ENCODE measurements at places on chromosomes 13 and 19.
A peak's percentile ranks its signal among the peaks of the same experiment; 100 is the strongest.

DNA sequence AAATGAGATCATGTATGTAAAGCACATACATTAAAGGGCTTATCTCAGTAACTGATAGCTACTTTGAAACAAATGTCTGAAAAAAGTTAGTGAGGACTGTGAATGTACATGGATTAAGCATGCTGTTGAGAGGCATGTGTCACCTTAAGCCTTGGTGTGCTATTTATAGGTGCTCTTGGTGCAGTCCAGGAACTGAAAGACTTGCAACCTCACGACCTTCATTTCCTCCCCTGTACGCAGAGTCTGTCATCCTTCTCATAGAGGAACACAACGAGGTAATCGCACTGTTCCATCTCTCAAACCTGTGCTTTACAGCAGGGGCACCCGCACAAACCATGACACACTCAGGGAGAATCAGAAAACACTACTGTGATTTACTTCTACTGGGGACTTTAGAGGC is 65.6 kb downstream of the UFM1 start:
- no peak for DNase-seq

DNA sequence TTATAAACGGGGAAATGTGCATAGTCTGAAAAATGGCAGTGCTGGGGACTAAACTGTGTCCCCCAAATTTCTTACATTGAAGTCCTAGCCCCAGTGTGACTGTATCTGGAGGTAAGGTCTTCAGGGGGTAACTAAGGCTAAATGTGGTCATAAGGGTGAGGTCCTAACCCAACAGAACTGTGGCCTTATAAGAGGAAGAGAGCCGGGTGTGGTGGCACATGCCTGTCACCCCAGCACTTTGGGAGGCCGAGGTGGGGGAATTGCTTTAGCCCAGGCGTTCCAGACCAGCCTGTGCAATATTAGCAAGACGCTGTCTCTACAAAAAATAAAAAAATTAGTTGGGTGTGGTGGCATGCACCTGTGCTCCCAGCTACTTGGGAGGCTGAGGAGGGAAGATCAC is 17.8 kb downstream of the PROZ start:
- DNase-seq, result no peak

- no peak for DNase-seq
These were observed 38.4 kb downstream of the BRD4 start for GRCh38 chr19:15293781-15294491.

- no peak for DNase-seq
These were observed 24.4 kb downstream of the SLC25A15 start for GRCh38 chr13:40813667-40814454.

GRCh38 chr13:42745655-42746054 is 35.7 kb upstream of the FAM216B start:
- no peak for DNase-seq

- peak; percentile 93 for DNase-seq
These were observed 1.5 kb downstream of the MYADM start for GRCh38 chr19:53868892-53869804.

DNA sequence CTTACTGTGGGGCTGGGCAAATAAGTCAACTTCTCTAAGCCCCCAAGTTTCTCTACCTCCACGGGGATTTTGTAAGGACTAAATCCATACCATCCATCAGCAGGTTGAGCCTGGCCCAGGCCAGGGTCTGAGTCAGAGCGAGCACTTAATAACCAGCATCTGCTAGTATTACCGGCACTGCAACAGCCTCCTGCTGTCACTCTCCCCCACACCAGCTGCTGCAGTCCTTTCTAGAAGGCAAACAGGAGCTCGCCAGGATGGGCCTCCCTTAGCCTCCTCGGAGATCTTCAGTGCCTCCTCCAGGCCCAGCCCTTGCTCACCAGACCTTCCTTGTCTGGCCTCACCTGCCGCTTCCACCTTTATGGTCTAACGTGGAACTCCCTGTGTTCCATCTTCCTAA is 3.2 kb downstream of the NAPA start:
- no peak for DNase-seq

- DNase-seq, result no peak
These were observed 41.8 kb upstream of the UBAC2 start for GRCh38 chr13:99158846-99159245.

DNA sequence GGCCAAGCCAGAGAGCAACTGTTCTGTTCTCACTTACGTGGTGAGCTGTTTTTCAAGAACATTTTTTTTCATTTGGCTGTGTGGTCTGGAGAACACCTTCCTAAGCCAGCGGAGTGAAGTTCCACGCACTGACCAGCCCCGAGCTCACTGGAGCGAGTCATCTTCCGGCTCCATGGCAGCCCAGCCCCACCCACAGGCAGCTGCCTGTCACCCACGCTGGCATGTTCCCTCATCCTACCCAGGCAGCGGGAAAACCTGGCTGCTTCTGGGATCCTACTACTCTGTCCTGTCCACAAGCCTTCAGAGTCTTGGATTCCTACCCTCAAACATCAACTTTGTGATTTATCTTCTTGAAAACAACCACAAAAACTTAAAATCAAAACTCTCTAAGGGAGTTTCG is 76.2 kb downstream of the GGACT start:
- no peak for DNase-seq

GRCh38 chr19:32101206-32101605 is 244.2 kb upstream of the ZNF507 start:
- no peak for DNase-seq

DNA sequence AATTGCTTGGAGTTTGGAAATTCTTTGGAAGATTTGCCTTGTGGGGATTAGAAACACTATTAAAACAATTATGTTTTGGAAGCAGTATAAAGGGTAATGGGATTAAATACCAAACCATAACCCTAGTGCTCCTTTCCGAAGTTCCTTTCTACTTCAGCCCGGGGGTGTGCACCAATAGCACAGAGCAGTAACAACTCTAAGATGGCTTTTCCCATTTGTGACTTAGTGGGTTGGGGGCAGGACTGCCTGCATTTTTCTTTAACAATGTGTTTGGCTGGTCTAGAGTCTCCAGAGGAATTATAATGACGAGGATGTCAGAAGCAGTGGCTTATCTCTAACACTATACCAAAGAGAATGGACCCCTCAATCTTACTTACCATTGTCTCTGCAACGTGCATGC is 11.9 kb upstream of the IL17D start:
- DNase-seq, result no peak

DNA sequence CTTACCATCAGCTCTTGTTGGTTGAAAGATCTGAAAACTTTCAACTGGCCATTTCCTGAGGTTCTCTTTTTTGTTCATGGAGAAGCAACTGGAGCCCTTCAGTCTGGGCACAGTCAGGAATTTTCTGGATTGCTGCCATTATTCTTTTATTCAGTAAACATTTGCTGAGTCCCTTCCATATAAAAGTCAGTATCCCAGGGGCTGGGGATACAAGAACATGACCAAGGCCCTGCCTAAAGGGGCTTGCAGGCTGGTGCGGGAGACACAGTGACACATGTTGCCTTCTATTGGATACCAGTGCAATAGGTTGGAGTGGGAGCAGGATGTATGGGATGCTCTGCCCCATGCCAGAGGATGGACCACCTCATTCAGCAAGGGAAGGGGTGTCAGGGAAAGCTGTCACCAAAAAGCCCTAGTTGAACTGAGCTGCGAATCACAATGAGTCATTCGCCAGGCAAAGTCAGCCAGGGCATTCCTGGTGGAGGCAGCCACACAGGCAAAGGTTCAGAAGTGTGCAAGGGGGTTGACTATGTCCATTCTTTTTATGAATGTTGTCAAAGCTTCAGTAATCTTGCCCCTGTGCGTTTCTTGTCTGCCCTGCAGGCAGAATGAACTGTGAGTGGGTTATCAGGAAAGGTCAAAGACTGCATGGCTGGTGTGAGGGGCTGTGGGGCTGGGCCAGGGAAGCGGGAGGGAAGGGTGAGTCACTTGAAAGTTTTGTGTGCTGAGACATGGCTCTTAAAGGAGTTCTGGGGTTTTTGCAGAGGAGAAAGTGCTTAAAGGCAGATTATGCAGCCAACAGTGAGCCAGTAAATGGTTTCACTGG is 395.9 kb downstream of the KCNRG start:
- no peak for DNase-seq

DNA sequence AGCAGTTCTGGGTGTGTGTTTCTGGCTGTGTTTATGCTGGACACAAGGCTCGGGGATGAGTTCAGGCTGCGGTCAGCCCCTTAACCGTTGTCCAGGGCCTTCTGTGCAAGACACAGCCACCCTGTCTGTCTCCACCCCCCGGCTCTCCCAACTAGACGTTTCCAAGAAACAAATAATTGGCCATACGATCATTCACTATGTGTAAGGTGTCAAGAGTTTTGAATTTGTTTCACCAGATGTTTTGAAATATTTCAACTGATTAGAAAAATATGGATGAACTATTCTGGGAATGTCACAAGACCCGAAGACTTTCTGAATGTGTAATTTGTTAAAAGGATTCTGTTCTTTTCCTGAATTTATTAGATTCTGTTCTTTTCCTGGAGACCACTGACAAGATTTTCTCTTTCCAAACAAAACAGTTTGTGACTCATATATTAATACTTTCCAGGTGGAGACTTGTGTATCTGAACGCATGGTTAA is 318.2 kb downstream of the MYO16 start:
- DNase-seq, result peak; percentile 73

GRCh38 chr19:57037556-57037955 is 82.2 kb upstream of the USP29 start:
- no peak for DNase-seq

- no peak for DNase-seq
These were observed 44.7 kb downstream of the COL4A2 start for GRCh38 chr13:110351636-110352420.

DNA sequence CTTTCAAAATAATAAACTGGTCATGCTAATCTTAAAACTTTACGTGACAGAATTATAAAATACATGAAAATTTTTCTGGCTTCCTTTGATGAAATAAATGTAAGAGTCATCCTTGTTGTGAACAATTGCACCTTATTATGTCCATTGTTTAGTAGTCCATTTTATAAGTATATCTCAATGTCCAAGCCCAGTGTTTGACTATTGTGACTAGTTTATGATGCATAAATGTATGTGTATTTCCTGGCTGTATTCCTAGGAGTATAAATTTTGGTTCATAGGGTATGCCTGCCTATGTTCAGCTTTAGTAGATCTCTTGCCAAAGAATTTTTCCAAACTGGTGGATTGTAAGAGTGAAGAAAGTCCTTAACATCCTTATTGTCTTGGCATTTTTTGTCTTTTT is 2895.5 kb upstream of the PCDH20 start:
- no peak for DNase-seq

- DNase-seq, result no peak
These were observed 12.3 kb upstream of the KATNAL1 start for GRCh38 chr13:30319655-30320054.

DNA sequence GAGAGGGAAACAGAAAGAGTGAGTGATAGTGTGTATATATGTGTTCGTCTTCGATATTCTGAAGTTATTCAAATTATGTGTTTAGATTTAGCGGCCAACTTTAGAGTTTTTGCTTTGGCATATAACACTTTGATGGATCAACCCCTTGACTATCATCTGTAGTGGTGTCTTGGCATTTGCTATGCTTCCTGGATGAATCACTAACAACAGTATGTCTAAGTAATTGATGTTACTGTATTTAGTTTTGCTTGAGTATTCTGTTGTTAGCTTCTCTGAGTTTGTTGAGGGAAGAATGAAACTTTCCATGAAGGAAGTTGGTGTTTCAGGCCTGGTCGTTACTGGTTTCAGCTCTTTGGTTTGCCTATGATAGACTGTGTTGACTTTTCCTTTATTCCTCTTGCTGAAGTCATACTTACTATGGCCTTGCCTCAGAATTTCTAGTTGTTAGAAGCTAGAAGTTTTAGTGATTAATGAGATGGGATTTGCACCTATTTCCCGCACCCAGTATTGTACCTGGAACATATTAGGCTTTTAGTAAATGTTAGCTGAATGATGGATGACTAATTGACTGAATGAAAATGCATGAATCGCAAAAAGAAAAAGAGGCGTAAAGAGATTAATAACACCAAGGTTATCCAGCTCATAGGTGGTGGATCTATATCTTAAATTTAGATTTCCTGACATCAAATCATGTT is 20.7 kb downstream of the NDFIP2 start:
- no peak for DNase-seq

DNA sequence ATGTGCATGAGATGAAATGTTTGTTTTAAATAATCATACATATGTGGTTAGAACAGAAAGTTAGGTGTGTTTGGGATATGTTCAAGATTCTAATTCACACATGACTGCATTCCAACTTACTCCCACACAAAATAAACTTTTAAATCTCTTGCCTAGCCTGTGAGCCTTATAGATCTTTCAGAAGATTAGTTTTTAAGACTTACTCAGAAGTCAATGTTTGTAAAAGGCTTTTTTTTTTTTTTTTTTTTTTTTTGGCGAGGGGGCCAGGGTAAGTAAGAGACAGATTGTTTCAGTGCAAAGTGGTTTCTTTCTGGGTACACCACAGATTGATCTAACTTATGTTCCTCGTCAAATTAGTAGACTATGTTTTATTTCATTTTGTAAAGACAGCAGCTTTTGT is 39.1 kb downstream of the GPR180 start:
- DNase-seq, result no peak

GRCh38 chr19:51047031-51047335 is 12.2 kb upstream of the KLK12 start:
- DNase-seq, result no peak

- DNase-seq, result no peak
These were observed 62.2 kb downstream of the ARHGEF18 start for GRCh38 chr19:7410946-7411345.

DNA sequence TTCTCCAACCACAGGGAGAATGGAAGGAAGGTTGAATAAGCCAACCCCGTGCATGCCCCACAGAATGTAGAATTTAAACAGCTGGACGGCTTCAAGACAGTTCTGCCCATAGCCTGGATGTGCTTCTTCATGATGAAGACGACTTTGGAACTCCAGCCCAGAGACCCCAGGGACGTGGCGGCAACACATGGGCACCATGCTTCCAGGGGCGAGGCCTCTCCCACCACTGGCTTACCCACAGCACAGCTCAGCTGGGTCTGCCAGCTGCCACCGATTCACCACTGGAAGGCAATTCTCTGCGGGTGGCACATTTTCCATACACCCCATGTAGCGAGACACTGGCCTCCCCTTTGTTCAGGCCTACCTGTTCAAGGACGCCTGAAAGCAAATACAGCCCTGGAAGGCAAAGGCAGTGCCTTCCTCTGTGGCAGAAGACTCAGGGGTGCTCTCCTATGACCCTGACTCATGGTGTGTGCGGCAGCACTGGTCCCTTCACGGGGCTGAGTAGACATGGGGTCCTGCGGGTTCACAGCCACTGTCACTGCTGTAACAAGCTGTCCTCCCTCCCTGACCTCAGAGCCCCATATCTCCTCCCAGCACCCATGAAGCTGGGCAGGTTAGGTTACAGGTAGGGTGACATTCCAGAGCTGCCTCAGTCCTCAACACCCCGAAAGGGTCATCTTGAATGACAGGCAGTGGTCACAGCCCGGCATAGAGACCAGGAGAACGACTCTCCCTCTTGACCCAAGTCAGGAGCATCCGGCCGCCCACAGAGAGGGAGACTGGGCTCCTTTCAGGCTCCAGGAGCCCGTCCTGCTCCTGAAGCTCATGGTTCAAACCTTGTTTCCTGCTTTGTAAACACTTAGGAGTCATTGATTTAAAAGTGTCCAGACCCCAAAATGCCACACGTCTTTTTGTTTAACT is 72.7 kb downstream of the SPACA7 start:
- no peak for DNase-seq

GRCh38 chr19:1125601-1126467 is 22.0 kb downstream of the GPX4 start:
- DNase-seq, result no peak

- DNase-seq, result no peak
These were observed 138.7 kb downstream of the RXFP2 start for GRCh38 chr13:31878052-31878451.
